Thymus (tissue), 14 donors: ENCODE measurements at places on chromosomes 2 and 18.

GRCh38 chr18:48295586-48296311 lies 113.4 kb downstream of the ZBTB7C start:
- DNase-seq, result no peak
- no peak overlapping the region for H3K27ac ChIP-seq
- H3K36me3 ChIP-seq, result no peaks in the 10 kb centered on the region
- peaks cover 5% of the 10 kb centered on the region for H3K4me1 ChIP-seq
- no peaks in the 10 kb centered on the region for H3K27me3 ChIP-seq

GRCh38 chr2:120430501-120430830 lies 84.5 kb downstream of the INHBB start:
- H3K36me3 ChIP-seq, result no peaks in the 10 kb centered on the region
- no peak for DNase-seq
- H3K4me1 ChIP-seq, result no peaks in the 10 kb centered on the region
- H3K4me3 ChIP-seq, result no peak overlapping the region
- no peak overlapping the region for H3K27ac ChIP-seq

DNA sequence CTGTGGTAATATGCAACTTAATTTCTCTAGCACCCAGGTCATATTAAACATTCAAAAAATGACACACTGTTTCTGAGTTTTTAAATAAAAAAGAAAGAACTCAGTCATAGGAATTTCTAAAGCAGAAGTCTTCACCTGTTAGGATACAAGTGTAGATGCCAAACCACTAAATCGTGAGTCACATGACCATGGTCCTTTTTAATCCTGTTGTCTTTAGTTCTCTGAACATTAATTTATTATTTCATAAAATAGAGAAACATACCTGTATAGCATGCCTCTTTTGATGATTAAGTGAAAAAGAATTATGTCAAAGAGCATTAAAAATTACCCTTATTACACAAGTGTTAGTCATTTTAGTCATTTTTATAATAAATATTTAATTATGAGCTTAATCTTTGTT lies 398.8 kb downstream of the CCDC85A start:
- no peak overlapping the region for H3K27ac ChIP-seq
- no peak overlapping the region for H3K4me3 ChIP-seq
- H3K27me3 ChIP-seq, result no peaks in the 10 kb centered on the region
- no peaks in the 10 kb centered on the region for H3K36me3 ChIP-seq
- DNase-seq, result no peak
- H3K4me1 ChIP-seq, result no peaks in the 10 kb centered on the region

- H3K4me1 ChIP-seq, result peaks cover 14% of the 10 kb centered on the region
- H3K4me3 ChIP-seq, result no peak overlapping the region
- no peak overlapping the region for H3K27ac ChIP-seq
- DNase-seq, result no peak
- no peaks in the 10 kb centered on the region for H3K36me3 ChIP-seq
- H3K27me3 ChIP-seq, result no peaks in the 10 kb centered on the region
Measured at GRCh38 chr2:208134928-208135586, 5.4 kb upstream of the CRYGC start.

GRCh38 chr2:229081411-229081810 lies 189.7 kb downstream of the PID1 start:
- no peaks in the 10 kb centered on the region for H3K4me1 ChIP-seq
- no peak overlapping the region for H3K27ac ChIP-seq
- H3K27me3 ChIP-seq, result no peaks in the 10 kb centered on the region

- H3K27ac ChIP-seq, result peak overlapping the region; percentile 17
- peaks cover 27% of the 10 kb centered on the region for H3K36me3 ChIP-seq
- H3K27me3 ChIP-seq, result no peaks in the 10 kb centered on the region
Measured at GRCh38 chr2:241702155-241703031, 554 bp downstream of the ING5 start.

GRCh38 chr2:75556679-75557366 lies 3.9 kb downstream of the EVA1A start:
- H3K4me3 ChIP-seq, result no peak overlapping the region
- no peaks in the 10 kb centered on the region for H3K36me3 ChIP-seq
- no peak for DNase-seq
- H3K4me1 ChIP-seq, result no peaks in the 10 kb centered on the region
- H3K27me3 ChIP-seq, result peaks cover 25% of the 10 kb centered on the region
- H3K27ac ChIP-seq, result no peak overlapping the region
